ENCODE measurements at places on chromosomes 12 and 14.

DNA sequence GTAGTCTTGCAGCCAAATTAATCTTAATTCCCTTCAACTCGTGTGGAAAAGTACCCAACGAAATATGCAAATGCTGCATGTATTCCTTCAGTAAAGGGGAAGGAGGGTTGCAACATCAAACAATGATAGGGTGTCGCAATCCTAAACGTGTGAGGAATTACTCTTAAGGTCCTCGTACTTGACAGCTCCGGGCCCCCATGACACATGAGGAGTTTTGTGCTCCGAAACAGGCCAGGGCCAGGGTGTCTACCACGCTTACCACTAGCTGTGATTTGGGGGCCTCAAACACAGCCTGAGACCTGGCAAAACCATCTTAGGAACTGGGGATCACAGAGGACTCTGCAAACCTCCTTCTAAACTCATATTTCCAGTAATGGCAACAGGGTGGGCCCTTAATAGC, 20.4 kb downstream of the FOS start:
- no peak for DNase-seq

DNA sequence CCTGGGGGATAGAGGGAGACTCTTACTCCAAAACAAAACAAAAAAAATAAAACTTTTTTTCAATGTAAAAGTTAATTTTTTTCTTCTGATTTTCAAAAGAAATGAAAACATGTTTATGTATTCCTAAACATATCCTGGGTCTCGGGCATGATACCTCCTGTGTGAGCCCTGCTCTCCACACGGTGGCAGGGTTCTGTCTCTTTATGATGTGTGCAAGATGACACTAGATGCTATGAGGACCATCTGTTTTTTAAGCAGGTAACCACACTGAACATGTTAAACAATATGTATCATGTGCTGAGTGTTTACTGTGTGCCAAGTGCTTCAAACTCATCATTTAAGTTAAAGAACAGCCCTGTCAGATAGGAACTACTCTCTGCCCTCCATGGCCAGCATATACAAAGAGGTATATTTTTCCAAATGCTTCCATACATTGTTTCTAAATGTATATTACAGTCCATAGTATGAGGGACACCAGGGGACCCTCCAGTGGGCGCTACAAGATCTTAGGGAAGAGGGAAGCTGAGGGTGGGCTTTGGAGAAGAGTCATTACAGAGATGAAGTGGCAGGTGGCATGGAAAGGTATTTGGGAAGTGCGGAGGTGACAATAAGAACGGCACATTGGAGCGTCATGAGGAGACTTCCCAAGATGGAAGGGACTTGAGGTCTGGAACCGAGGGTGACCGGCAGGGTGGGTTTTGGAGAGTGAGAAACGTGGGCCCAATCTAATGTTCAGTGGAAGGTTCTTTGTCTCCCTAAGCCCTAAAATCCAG, 28.5 kb downstream of the FOS start:
- no peak for DNase-seq

- DNase-seq: no peak
Observed at GRCh38 chr12:67939611-67940010, 49.6 kb upstream of the IFNG-AS1 start.

DNA sequence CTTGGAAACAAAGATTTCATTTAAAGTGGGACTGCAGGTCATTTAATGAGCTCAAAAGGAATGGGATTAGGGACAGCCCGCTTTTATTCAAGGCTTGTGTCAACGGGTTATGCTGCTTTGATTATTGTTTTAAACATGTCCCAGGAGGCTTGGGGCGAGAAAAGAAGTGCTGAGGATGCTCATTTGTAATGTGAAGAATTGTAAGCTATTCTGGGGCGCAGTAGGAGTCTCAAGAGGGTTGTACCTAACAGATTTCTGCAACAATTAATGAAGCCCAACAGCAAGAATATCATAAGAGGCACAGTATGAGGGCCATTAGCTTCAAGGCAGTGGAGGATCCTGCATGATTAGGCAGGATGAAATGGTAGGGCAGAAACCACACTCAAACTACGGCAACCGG, 122.5 kb downstream of the KTN1 start:
- no peak for DNase-seq

- no peak for DNase-seq
Observed at GRCh38 chr12:113039911-113040445, 16.6 kb upstream of the DTX1 start.

- DNase-seq: no peak
Observed at GRCh38 chr12:102976609-102977280, 19.3 kb downstream of the ASCL1 start.

GRCh38 chr12:46855760-46856159, 30.0 kb upstream of the SLC38A4 start:
- no peak for DNase-seq

- no peak for DNase-seq
Observed at GRCh38 chr14:23694949-23695663, 58.9 kb downstream of the DHRS2 start.

DNA sequence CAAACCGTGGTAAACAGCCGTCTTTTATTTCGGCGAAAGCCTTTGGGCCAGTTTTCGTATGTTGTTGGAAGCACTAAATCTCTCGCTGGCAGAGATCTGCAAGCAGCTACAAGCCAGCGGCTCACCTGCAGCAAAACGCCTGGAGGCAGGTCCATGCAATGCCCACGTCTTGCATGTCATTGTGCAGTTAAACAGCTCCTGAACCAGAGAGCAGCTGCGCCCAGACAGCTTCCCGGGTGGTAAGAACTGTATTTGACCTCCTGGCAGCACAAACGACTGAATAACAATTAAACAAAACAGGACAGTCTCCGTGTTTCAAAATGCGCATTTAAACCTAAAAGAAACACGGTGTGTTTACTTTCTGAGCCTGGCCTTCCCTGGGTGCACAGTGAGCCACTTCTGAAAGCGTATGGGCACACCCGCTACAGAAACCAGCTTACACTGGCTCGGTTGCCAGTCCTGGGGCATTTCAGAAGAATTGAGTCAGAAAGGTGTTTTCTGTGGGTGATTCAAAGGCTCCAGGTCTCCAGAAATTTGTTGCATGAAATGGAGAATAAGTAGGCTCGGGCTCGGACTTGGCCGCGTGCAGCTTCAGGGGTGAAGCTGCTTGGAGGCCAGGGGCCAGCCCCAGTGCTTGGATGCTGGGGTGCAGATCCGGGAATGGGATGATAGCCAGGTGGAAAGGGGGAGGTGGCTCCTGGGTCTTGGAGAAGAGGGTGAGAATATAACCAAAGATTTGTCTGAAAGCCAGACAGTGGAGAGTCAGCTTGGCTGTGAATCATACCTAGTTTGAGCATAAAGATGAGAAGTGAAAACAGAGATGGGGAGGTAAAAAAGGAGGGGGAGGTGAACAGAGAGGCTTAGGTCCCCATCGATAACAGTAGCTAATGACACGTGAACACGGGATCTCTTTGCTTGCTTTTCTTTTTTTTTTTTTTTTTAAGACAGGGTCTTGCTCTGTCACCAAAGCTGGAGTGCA, 24.9 kb upstream of the FZD10 start:
- DNase-seq: no peak
